ENCODE measurements at places on chromosomes 2 and 18.

DNA sequence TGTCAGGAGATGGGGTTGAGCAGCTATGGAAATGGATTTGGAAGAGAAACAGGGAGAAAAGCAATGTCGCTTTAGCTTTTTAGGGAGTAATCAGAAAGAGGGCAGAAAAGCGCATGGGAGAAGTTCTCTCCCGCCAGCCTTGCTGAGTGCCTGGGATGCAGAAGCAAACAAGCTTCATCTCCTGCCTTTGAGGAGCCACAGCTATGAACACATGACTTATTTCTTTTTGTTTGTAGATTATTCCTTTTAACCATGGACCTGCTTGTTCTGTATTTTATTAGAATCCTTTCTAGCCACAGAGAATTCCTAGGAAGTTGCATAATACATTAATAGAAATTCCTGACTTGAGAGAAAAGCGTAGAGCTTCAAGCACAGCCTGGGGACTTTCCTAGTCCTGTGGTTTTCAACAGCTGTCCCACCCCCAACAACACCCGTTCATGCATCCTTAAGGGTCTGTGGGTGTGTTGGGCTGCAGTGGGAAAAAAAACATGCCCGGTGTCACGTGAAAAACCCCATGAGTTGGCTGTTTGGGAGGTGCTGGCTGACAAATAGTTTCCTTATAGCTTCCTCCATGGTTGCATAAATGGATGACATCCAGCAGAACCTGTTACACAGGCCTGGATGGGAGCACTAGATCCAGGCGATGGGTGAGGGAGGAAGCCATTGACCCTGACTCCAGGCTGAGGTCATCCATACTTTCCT, 14.9 kb downstream of the SLC9A4 start:
- DNase-seq: no peak

DNA sequence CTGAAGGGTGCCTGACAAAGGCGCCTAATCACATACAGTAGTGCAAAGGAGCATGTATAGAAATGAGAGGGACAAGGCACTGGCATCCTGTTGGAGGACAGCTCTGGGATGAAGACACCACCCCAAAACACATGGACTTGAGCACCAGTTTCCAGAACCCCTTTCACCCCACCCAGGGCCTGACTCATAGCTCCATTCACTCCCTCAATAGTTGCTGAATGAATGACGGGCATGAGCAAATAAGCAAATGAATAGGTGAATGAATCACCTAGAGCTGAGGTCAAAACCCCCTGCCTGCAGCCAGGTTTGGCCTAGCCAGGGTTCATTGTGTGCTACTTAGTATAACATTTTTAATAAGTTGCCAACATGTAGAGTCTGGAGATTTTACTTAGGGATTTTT, 66.3 kb downstream of the NRP2 start:
- no peak for DNase-seq

DNA sequence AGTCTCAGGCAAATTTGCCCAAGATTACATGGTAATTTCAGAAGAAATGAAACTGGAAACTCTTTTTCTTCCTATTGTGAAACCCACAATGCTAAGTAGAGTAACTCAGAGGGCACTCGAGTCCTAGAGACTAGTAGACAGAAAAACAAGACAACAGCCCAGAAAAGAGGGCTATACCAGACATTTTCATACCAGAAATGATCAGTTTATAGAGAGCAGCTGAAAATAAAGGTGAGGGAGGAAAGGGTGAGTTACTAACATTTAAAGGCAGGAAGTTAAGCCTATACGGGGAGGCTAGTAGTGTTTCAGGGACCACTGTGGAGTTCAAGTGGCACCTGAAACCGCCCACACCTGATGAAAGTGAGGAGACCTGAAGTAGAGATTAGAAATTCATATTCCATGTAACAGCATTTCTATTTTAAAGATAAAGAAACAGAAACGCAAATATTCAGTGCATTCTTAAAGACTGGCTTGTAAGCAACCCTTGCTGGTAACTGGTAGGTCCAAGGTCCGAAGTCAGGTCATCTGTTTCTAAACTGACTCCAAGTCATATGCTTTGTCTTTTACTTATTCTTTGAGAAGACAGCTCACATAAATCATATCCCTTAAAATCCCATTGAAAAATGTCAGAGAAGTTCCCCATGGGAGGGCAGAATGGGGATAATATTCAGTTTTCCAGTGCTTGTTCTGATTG, 145.1 kb upstream of the ITGB6 start:
- no peak for DNase-seq

GRCh38 chr18:24974431-24974830, 377.5 kb downstream of the ZNF521 start:
- no peak for DNase-seq

GRCh38 chr2:220275454-220275853, 648.0 kb downstream of the SLC4A3 start:
- no peak for DNase-seq

DNA sequence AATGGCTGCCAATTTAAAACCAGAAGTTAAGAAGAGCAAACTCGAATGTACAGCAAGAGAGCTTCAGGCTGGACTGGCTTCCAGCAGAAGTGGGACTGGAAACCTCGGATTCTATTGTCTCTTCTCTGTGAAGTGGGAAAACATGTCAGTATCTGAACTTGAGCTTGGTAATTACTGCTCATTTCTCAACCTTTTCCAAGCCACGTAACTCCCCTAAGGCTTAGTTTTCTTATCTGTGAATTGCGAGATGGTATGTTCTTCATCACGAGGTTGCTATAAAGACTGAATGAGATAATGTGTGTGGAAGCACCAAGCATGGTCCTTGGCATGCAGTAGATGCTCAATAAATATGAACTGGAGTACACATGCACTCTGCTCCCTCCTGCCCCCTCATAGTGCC, 259.4 kb upstream of the SPRED2 start:
- DNase-seq: no peak

- DNase-seq: no peak
Measured at GRCh38 chr18:3875961-3876360, 426.0 kb downstream of the TGIF1 start.

GRCh38 chr2:139083121-139083520, 302.9 kb upstream of the NXPH2 start:
- DNase-seq: no peak

DNA sequence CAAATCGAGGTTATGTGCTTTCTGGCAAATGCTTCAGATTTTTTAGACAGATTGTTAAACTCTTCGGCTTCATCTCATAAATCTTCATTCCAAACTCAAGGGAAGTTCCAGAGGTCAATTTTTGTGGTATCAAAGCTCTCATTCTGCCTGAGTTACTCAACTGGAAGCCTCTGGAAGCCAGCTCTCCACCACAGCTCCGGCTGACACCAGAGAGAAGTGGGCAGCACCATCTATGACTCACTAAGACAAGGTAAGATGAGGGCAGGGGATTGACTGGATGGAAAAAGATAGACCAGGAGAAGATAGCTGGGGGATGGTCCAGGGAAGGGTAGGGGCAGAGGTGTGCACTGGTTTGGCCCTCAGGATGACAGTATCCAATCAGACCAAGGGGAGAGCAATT, 137.3 kb upstream of the HNRNPA3 start:
- DNase-seq: no peak
